ENCODE measurements at places on chromosomes 16 and 17. TPM values are rescaled to one million over a fixed set of nuclear protein-coding genes. Genes with fewer than 3 reads are reported as not detected.

GRCh38 chr16:14198012-14198411 lies 126.9 kb downstream of the MRTFB start:
- peaks cover 6% of the 10 kb centered on the region for H3K4me1 ChIP-seq
- H3K36me3 ChIP-seq: no peaks in the 10 kb centered on the region
- H3K4me3 ChIP-seq: no peak overlapping the region
- no peaks in the 10 kb centered on the region for H3K27me3 ChIP-seq

GRCh38 chr16:56352351-56353053 lies 72.8 kb downstream of the AMFR start:
- no peak overlapping the region for H3K27ac ChIP-seq
- no peaks in the 10 kb centered on the region for H3K36me3 ChIP-seq
- no peak overlapping the region for H3K4me3 ChIP-seq
- no peaks in the 10 kb centered on the region for H3K4me1 ChIP-seq
- DNase-seq: no peak
- no peaks in the 10 kb centered on the region for H3K27me3 ChIP-seq

GRCh38 chr16:31508706-31509195 lies 560 bp upstream of the RUSF1 start:
- H3K36me3 ChIP-seq: peaks cover 8% of the 10 kb centered on the region
- no peaks in the 10 kb centered on the region for H3K27me3 ChIP-seq
- H3K27ac ChIP-seq: peak overlapping the region; percentile 97
- peaks cover 11% of the 10 kb centered on the region for H3K4me1 ChIP-seq
- peak; percentile 27 for DNase-seq
- H3K4me3 ChIP-seq: peak overlapping the region; percentile 95

- H3K4me3 ChIP-seq: peak within 1 kb of the TSS; percentile 31
- peaks cover 70% of the 10 kb centered on the region for H3K27me3 ChIP-seq
- H3K36me3 ChIP-seq: no peaks in the 10 kb centered on the region
- no peak for DNase-seq
- no peaks in the 10 kb centered on the region for H3K4me1 ChIP-seq
- H3K27ac ChIP-seq: no peak within 1 kb of the TSS
These were observed at the start of gene MT1A for GRCh38 chr16:56637814-56638750. TSS of gene MT1A (plus strand) at chr16:56638666. CDS start at chr16:56638739, 73 bp downstream.

Gene TMEM235
- total RNA-seq: not detected

DNA sequence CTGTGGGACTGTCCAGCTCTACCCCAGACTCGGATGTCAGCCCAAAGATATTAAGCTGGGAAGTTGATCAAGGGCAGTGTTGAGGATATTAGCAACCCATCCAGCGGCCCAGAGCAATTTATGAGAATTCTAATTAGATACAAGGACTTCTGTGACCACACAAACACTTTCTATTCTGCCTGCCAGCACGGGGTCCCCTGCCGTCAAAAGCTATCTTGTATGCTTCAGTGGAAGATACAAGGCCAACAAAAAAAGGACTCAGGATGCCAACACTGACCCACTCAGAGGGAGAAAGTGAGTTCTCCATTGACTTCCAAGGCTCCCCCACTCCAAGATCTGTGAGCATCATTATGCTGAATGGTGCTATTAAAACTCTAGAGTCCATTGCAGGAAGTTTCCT lies 390.7 kb downstream of the GRIN2A start:
- H3K4me3 ChIP-seq: no peak overlapping the region
- H3K36me3 ChIP-seq: no peaks in the 10 kb centered on the region
- no peak overlapping the region for H3K27ac ChIP-seq
- H3K4me1 ChIP-seq: no peaks in the 10 kb centered on the region
- DNase-seq: no peak
- no peaks in the 10 kb centered on the region for H3K27me3 ChIP-seq

DNA sequence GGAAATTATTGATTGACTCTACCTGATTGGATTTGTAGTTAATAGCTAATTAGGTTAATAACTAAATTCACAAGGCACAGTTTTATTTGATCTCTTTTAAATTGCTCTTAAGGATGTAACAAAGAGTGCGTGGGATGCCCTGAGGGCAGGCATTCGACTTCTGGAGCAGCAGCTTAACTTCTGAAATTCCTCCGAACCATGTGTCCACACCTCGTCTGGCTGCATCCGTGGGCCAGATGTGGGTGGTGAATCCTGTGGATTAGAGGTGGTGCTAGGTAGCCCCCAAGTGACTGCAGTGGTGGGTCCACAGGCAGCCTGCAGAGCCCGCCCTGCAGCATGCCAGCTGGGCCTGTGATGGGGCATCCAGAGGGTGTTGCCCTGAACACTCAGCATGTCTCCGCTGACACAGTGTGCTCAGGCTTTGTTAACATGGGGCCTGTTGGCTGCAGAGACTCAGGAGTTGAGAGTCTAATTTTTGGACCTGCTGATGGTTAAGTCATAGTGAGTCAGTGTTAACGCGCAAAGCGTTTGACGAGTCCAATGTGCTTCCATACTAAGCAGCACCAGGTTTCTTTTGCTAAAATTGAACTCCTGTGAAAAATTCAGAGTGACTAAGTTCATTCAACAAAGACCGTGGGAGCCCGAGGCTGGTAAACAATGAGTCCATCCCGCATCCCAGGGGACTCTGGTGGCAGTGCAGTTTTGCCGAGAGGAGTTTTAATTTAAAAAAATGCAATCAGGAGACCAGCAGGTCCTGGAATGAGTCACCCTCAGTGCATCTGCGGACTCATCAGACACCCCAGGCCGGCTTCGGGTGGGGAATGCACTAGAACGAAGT lies 3.8 kb upstream of the NPB start:
- H3K27me3 ChIP-seq: no peaks in the 10 kb centered on the region
- peaks cover 11% of the 10 kb centered on the region for H3K4me1 ChIP-seq
- H3K27ac ChIP-seq: peak overlapping the region; percentile 51
- no peak overlapping the region for H3K4me3 ChIP-seq
- H3K36me3 ChIP-seq: peaks cover 24% of the 10 kb centered on the region

- no peak overlapping the region for H3K4me3 ChIP-seq
- H3K27me3 ChIP-seq: no peaks in the 10 kb centered on the region
- H3K27ac ChIP-seq: no peak overlapping the region
- no peaks in the 10 kb centered on the region for H3K4me1 ChIP-seq
- H3K36me3 ChIP-seq: peaks cover 7% of the 10 kb centered on the region
- DNase-seq: no peak
These were observed 10.9 kb downstream of the TRAP1 start for GRCh38 chr16:3706253-3707012.

Gene ABCC11
- 0.13 TPM for total RNA-seq

DNA sequence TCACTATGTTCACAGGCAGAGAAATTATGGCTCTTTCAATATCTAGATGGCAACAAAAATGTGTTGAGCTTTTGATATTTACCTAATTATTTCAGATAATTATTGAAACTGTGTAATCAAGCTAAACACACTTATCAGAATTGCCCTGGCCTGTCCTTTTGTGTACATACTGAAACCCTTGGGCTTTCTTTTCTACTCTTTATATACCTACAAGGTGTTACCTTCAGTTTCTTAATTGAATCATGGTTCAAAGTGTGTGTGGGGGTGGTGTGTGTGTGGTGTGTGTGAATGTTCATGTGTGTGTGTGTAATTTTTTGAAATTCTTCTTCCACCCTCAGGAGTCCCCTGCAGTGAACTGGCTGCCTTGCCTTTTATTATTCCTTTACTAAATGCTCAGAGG lies 506.8 kb upstream of the SOX9 start:
- H3K4me3 ChIP-seq: no peak overlapping the region
- H3K4me1 ChIP-seq: no peaks in the 10 kb centered on the region
- no peaks in the 10 kb centered on the region for H3K27me3 ChIP-seq
- no peak overlapping the region for H3K27ac ChIP-seq
- DNase-seq: no peak
- no peaks in the 10 kb centered on the region for H3K36me3 ChIP-seq

DNA sequence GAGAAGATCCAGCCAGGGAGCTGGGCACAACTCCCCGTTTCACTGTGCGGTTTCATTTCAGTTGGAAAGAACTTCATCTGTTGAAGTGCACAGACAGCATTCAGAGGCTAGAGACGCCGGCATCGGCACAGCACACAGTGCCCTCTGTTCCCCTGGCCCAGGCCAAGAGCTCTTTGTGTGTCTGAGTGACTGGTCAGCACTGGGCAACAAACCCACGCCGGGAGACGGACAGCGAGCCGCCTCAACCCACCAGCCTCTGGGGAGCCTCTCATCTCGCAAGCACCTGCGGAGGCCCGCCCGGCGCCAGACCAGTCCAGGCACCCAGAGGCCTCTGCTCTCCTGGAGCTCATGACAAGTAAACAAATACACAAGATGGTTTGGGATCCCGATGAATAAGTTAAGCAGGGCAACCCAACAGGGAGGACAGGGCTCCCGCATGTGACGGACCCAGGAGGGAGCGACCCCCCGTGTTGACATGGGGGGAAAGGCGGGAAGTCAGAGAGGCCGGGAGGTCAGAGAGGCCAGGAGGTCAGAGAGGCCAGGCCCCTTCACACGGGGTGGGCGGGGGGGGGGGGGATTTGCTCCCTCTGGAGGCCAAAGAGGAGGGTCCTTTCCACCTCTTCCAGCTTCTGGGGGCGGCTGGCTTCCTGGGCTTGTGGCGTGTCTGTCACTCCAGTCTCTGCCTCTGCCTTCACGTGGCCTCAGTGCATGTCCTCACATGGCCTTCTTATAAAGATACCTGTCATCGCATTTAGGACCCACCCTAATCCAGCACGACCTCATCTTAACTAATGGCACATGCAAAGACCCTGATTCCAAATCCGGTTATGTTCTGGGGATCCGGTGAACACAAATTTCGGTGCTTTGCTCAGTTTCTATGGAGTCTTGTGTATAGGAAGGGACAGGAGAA lies 25.8 kb upstream of the KLHDC4 start:
- no peak for DNase-seq
- H3K36me3 ChIP-seq: no peaks in the 10 kb centered on the region
- H3K27ac ChIP-seq: no peak overlapping the region
- no peak overlapping the region for H3K4me3 ChIP-seq

Gene IGFALS
- not detected for total RNA-seq

DNA sequence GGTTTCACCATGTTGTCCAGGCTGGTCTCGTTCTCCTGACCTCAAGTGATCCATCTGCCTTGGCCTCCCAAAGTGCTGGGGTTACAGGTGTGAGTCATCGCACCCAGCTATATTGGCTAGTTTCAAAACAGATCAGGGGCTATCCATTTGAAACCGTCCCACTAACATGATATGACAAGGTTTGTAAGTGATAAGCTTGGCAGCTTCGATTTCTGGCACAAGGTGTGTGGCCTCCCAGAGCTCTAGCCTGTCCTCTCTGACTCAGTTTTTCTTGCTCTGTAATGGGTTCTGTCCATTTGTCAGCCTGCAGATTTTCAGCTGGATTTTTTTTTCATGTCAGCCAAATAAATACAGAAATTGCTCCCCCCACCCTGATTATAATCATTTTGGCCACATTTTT lies 31.8 kb upstream of the TENT4B start:
- H3K4me3 ChIP-seq: no peak overlapping the region
- no peaks in the 10 kb centered on the region for H3K4me1 ChIP-seq
- no peak for DNase-seq
- no peaks in the 10 kb centered on the region for H3K27me3 ChIP-seq
- no peak overlapping the region for H3K27ac ChIP-seq
- H3K36me3 ChIP-seq: no peaks in the 10 kb centered on the region

Gene RAC3
- 42.0 TPM for total RNA-seq

GRCh38 chr16:50609049-50609448 lies 60.9 kb downstream of the NKD1 start:
- no peak for DNase-seq
- no peaks in the 10 kb centered on the region for H3K36me3 ChIP-seq
- H3K4me1 ChIP-seq: no peaks in the 10 kb centered on the region

- no peaks in the 10 kb centered on the region for H3K4me1 ChIP-seq
- no peak overlapping the region for H3K4me3 ChIP-seq
- no peaks in the 10 kb centered on the region for H3K27me3 ChIP-seq
- peak overlapping the region; percentile 16 for H3K27ac ChIP-seq
- no peak for DNase-seq
These were observed 12.0 kb downstream of the TBC1D24 start for GRCh38 chr16:2486645-2487516.

DNA sequence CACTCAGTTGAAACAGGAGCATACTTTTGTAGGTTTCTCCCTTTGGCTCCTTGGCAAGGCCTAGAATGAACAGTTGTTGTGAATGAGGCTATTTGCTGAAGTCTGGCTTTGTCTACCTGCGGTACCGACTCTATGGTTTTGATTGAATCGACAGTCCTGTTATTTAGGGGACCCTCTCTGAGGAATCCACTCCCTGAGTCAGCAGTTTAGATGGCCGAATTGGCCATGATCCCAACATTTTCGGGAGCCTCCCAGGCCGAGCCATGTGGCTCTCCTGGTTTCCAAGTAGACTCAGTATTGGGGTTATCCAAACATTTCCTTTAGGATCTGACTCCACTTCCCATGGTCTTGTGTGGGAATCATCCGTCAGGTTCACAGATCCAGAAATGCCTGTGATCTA lies 394.8 kb upstream of the MAF start:
- H3K4me1 ChIP-seq: no peaks in the 10 kb centered on the region
- H3K4me3 ChIP-seq: no peak overlapping the region
- no peaks in the 10 kb centered on the region for H3K27me3 ChIP-seq
- no peaks in the 10 kb centered on the region for H3K36me3 ChIP-seq
- no peak overlapping the region for H3K27ac ChIP-seq
- DNase-seq: no peak

DNA sequence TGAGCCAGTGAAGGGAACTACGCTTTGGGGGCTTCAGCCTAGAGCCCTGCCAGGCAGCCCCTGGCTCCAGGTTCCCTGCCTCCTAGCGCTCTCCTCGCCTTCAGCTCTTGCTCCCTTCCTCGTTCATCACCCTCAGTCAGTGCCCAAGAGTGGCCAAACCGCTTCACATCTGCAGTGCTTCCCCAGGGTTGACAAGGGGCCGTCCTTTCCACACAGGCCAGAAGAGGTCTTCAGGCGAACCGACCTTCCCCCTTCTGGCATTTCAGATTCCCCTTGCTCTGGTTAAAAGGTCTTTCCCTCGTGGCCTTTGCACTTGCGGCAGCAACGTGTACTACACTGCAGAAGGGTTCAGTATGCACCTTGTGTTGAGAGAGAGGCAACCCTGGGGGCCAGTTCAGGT lies 4.1 kb downstream of the RASD1 start:
- H3K27me3 ChIP-seq: peaks cover 13% of the 10 kb centered on the region
- H3K27ac ChIP-seq: no peak overlapping the region
- H3K4me1 ChIP-seq: peaks cover 32% of the 10 kb centered on the region
- no peak overlapping the region for H3K4me3 ChIP-seq
